ENCODE measurements at places on chromosomes 6 and 20.

- peak; percentile 68 for DNase-seq
Observed at GRCh38 chr6:156839591-156840001, 62.4 kb downstream of the ARID1B start.

DNA sequence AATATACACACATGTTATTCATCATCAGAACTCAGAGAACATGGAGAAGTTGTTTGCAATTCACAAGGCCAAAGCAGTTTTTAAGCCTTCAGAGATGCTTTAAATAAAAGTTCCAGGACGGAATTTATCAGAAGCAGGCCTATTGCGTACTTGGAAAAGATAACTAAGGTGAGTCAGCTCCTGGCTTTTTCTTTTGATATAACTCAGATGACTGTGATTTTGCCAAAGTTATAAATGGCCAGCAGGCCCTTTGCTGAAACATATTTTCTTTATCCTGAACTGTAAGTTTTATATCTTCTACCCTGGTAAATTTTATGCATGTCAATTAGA lies 55.0 kb upstream of the PLCB1 start:
- DNase-seq, result no peak

DNA sequence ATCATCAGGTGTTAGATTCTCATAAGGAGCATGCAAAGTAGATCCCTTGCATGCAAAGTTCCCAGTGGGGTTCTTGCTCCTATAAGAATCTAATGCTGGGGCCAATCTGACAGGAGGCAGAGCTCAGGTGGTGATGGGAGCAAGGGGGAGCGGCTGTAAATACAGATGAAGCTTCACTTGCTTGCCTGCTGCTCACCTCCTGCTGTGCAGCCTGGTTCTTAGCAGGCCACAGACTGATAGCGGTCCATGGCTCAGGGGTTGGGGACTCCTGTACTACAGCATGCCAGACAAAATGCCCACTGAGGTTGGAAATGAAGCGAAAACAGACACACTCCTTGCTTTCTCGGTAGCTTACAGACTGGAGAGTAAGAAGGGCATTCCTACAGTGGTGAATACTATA lies 386.8 kb downstream of the PLCB1 start:
- DNase-seq, result no peak

- DNase-seq, result no peak
Observed at GRCh38 chr20:2820084-2820895, 4.1 kb downstream of the TMEM239 start.

Measured in BE2C (cell line).